ENCODE measurements at places on chromosomes 5 and 9. TPM values are rescaled to one million over a fixed set of nuclear protein-coding genes. Genes with fewer than 3 reads are reported as not detected.

HRH2 gene
- 4.8 TPM for total RNA-seq

TOR1A gene
- 33.7 TPM for total RNA-seq

IFNA2 gene
- total RNA-seq, result not detected

SLC4A9 gene
- total RNA-seq, result not detected

OLFML2A gene
- total RNA-seq, result 17.6 TPM

POLR1E gene
- 22.9 TPM for total RNA-seq

SLC36A2 gene
- not detected for total RNA-seq

TMEFF1 gene
- not detected for total RNA-seq

WHRN gene
- 2.2 TPM for total RNA-seq

TAL2 gene
- total RNA-seq, result not detected

FOXD4L3 gene
- total RNA-seq, result not detected
